Activated naive CD4-positive, alpha-beta T cell treated with anti-CD3 and anti-CD28 coated beads, Interleukin-2, amount 50 U/mL, for 16 hours (primary cell): ENCODE measurements at places on chromosomes 7 and 10.

DNA sequence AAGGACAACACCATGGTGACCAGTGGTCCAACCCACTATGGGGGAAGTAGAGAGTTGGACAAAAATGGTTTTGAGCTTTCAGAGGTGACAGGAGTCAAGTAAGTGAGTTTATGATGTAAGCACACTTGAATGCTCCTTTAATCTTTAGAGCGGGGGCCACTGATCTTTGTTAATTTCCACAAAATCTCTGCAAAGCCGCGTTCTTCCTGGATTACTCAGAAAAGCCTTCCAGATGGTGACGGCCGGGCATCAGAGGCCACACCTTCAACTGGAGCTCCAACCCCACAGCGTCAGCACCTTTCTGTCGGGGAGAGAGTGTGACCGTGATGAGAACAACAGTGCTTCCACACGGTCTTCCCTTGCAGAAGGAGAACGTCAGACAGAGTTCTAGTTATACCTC, 35.2 kb upstream of the KLF6 start:
- DNase-seq, result no peak

GRCh38 chr7:33356336-33356735, 227.0 kb downstream of the BBS9 start:
- DNase-seq, result no peak

DNA sequence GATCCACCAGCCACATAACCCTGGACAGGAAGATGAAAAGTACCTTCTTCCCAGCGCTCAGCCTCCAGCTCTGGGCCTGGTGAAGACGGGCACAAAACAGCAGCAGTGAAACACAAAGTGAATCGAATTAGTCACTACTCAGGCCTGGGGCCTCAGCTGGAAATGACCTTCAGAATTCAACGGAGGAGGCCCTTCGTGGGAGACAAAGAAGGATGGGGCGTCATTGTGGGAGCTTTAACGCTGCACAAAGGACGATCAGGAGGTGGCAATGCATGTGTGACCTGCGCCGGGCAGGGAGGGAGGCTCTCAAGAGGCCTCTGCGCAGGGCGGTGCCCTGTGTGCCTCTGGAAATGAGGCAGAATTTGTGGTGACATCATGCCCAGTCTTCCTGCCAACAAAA, 161.9 kb downstream of the DNAJB6 start:
- no peak for DNase-seq

DNA sequence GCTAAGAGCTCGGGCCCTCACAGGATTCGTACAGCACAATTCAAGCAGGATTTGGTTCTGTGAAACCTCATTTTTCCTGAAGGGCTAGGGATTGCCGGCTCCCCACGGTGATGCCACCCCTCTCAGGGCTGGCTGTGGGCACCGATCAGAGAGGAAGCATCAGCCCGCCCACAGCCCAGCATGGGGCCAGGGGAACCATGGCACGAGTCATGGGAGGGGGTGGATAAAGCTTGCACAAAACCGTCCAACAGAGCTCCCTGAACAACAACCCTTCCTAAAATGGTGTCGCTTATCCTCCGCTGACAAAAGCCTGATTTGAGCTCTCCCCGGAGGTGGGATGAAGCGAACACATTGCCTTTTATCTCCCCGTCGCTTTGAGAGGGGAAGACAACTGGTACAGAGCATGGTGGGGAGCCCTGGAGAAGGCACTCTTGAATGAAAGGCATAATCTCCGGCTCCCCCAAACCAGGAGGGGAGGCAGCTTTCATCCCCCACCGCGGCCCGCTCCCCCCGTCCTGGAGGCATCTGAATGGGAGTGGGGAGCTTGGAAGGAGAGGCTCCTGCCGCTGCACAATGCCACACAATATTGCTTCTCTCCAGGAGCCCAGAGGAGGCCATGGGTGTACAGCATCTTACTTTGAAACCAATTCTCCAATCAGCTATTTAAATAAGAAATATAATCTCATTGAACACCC, 144.0 kb downstream of the RPS24 start:
- DNase-seq, result no peak
